ENCODE measurements at places on chromosomes 2 and 18.

DNA sequence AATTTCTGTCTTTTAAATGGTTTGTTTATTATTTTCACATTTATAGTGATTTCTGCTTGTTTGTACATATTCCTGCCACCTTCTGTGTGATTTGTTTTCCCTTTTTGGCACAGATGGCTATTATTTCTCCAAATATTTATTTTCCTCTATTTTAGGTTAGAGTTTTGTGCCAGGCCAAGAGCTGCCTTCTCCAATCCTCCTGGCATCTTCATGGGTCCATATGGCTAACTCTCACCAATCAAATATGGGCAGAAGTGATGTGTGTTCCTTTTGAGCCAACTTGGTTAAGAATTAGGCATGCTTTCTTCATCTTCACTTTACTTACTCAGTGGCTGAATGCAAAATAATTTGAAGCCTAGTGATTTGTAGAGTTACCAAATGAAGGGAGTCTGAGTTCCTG lies 697.1 kb upstream of the CELF4 start:
- no peak for DNase-seq

GRCh38 chr2:6787376-6787775 lies 78.3 kb downstream of the CMPK2 start:
- no peak for DNase-seq

GRCh38 chr2:183113630-183114029 lies 10.6 kb upstream of the NUP35 start:
- DNase-seq = no peak

DNA sequence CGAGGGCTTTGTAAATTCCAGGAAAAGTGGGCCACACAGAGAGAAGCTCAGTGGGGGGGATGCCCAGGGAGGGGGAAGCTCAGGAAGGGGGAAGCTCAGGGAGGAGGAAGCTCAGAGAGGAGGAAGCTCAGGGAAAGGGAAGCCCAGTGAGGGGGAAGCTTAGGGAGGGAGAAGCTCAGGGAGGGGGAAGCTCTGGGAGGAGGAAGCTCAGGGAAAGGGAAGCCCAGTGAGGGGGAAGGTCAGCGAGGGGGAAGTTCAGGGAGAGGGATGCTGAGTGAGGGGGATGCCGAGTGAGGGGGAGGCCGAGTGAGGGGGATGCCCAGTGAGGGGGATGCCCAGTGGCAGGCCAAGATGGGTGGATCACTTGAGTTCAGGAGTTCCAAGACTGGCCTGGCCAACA lies 821 bp upstream of the CHRNG start:
- no peak for DNase-seq

- peak; percentile 94 for DNase-seq
These were observed 48.5 kb downstream of the KCNIP3 start for GRCh38 chr2:95345563-95346230.

- DNase-seq = no peak
These were observed 112.5 kb upstream of the GPC1 start for GRCh38 chr2:240322991-240323390.

- DNase-seq = no peak
These were observed 31.5 kb upstream of the GNAL start for GRCh38 chr18:11657554-11657953.

GRCh38 chr2:56185101-56185581 lies 1.4 kb downstream of the CCDC85A start:
- DNase-seq = peak; percentile 74

GRCh38 chr2:24814516-24814915 lies 21.3 kb downstream of the CENPO start:
- no peak for DNase-seq

DNA sequence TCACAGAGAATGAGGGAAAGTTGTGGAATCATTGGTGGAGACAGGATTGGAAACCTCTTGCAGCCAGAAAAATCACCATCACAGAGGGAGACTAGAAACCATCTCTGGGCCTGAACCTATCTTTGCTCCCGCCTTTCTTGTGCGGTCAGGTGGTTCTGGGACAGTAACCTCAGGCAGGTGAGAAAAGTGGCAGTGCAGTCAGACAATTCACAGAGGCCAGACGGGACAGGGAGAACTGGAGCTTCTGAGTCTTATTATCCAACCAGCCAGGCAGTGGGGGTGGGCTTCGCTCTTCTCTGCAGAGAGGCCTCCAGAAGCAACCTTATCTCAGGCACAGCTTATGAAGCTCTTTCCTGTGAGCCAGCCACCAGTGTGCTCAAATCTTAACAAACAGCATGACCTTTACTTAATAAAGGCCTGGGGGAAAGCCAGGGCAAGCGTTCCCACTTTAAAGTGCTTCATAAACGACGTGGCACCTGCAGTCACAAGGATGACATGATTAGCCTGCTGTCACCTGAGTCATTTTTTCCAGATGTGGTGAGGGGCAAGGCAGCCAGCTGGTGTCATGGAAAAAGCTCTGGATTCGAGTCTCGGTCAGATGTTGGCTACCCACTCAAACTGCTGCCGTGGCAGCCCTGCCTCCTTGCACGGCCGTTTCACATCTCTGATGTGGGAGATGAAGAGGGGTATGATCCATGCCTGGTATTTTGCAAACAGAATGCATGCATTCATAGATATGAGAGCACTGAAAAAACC lies 109.7 kb downstream of the B3GNT2 start:
- no peak for DNase-seq

DNA sequence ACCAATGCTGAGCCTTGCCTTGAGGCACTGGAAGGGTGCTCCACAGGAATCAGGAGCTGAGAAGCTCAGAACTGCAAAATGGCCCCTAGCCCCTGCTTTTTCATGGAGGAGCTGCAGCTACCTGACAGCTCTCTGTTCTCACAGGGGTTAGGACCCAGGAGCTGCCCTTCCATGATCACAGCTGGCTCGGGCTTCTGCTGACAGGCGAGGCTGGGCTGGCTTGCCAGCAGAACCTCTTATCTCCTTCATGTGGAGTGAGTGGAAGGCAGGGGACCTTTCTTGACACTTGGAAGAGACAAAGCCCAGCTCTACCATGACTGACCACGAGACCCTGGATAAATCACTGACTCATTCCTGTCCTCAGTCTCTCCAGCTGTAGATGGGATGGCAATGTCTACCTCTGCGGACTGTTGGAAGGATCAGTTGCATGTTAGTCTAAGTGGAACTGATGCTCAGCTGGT lies 113.4 kb downstream of the CAPN13 start:
- DNase-seq = no peak

- no peak for DNase-seq
These were observed 174.6 kb upstream of the LYPD1 start for GRCh38 chr2:132844585-132844984.

GRCh38 chr2:149720615-149721014 lies 133.0 kb upstream of the MMADHC start:
- no peak for DNase-seq

DNA sequence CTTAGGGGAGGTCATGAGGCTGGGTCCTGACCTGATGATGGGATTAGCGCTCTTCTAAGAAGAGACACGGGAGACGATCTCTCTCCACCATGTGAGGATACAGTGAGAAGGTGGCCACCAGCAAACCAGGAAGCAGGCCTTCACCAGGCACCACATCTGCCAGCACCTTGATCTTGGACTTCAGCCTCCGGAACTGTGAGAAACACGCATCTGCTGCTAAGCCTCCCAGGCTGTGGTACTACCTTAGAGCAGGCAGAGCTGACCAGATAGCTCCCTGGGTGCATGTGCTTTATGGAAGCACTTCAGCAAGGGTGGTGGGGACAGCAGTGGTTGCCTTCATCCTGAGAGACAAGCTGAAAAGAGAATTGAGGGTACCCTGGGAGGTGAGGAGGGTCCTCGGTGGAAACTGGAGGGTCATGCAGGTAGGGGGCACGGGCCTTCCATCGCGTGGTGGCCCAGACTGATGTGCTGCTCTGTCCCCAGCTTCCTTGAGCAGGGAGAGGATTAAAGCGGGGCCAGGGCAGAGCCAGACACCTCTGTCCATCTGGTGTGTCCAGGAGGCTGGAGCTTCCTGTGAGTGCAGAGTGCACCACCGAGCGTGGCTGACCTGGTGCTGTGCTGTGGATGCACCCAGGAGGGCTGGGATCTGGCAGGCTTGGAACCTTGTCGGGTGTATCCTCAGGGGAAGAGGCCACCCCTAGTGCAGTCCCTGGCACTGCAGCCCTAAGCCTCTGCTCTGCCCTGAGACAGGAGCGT lies 42.9 kb upstream of the HS6ST1 start:
- DNase-seq = no peak

DNA sequence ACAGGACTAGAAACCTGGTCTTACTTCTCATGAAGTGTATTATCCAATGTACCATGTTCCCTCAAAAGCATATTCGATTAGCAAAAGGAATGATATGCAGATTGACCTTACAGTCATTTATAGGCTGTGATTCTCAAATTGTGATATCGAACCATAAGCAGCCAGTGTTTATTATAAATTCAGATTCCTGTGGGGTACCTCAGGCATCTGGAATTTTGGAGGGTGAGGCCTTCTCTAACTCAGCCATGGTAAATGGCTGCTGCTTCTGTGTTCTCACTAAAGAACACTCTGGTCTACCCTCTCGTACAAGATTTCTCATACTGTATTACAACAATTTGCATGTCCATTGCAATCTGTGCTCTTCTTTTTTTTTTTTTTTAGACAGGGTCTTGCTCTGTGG lies 84.5 kb downstream of the PRPF40A start:
- no peak for DNase-seq

DNA sequence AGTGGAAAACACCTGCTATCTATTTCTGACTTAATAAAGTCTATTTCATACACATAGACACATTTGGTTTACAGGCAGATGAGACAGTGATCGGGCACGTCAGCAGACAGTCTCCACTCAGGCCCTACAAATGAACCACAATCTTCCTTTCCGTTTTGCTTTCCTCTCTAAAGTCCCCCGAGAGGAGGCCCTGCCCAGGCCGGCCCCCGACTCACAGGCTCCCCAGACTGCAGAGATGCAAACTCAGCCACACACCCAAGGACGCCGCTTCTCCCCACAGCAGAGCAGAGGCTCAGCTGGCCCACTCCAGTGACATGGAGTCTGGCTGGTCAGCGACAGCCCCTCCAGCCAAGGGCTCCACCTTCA lies 9.3 kb upstream of the MTERF4 start:
- DNase-seq = no peak

DNA sequence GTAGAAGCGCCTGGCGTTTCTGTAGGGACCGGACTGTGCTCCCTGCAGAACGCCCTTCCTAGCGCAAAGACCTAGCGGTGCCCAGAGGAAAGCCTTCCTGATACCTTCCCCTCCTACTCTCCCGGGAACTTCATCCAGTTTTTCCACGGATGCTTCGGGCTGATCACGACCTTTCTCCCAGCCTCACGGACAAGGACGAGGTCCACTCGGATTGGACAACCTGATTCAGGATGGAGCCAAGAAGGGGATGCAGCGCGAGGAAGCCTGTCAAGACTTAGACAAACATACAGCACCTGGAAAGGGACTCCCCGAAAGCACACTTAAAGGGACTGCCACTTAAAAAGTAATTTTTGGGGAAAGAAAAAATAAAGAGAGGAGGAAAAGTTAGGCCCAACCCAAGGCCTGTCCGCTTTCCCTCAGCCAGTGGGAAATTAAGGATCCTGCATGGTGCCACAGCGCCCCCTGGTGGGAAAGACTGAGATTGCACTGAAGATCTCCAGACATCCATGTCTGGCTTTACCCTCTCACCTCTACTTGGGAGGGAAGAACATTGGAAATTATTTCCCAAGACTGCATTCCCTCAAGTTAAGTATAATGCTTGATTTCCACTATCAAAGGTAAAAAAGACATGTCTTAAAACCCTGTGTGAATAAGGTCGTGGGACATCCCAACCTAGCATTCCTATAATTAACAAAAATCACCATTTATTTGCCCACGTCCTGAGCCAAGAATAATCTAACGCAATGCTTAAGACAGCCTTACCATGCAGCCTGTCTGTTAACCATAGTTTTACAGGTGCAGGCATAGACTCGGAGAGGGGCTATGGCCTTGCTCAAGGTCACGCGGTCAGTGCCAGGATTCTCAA lies 13.4 kb upstream of the COPS8 start:
- DNase-seq = peak; percentile 79

DNA sequence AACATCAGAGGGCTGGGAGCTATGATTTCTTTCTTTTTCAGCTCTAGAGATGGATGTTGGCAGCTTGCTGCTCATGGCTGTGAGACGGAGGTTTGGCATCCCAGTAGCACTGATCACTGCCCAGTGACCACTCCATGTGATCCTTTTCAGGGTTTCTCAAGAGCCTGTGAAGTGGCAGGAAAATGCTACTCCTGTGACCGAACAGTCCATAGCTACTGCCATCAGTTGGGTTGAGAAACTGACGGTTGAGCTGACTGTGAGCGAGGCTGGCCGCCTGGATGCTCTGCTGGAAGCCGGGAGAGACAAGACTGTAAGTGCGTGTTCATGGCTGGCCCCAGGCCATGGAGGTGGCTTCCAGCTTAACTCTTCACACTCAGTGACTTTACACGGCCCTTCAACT lies 34.2 kb downstream of the VWA3B start:
- DNase-seq = no peak

DNA sequence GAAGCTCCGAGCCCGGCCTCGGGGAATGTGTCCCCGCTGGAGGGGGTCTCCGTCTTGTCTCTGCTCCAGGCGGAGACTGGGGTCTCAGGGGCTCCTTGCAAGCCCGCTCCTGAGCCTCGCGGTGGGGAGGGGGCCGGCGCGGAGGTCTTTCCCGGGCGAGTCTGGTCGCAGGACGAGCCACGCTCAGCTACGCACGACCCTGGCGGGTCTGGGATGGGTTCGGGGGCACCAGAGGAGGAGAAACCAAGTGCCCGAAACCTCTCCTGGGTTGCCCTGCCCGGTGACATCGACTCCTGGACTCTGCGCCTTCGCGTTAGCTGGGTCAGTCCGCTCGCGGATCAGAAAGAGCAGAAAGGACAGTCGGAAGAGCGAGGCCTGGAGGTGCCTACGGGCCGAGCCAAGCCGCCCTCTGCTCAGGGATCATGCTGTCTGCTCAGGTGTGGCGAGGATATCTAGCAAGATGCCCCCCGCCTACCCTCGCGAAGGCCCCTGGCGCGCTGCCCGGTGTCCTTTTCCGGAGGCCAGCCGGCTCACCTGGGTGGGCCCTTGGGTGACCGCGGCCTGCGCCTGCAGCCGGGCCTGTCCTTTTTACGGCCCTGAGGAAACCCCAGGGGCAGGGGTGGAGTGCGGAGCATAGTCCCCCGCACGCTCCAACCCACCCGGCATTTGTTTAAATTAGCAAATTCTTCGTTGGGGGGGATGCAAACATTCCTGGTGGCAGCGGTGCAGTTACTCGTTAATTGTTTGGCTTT lies 58.7 kb downstream of the SNORC start:
- DNase-seq = no peak

DNA sequence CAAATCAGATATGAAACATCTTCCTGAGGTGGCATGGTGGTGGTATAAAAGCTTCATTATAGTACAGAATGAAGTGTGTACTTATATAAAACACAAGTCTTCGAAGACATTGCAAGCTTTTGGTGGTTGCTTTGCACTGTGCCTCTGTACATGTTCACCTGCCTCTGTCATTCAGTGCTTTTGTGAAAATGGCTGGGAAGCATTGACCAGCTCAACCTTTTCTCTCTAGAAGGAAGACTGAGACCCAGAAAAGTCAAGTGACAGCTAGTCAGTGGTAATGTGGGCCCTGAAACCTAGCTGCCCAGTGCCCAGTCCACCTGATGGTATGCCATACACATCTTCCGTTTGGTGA lies 12.1 kb downstream of the ITGA6 start:
- no peak for DNase-seq

DNA sequence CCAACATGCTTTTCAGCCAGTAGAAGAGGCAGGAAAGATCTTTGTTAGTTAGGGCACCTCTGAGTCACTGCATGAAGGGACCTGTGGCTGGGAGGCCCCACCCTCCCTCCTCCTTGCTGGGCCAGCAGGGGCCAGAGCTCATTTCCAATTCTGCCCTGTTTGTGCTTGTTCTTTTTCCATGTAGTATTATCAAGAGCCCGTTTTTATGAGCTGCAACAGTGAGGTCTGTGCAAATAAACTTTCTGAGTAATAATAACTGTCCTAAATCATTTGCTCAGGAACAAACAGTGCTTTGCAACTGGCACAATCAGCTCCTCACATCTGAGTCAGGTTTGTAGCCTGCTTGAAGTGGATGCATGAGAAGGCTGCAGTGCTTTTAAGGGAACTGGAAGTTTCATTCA lies 128.0 kb downstream of the ARL4C start:
- no peak for DNase-seq
